ENCODE measurements at places on chromosomes 6 and 20.

DNA sequence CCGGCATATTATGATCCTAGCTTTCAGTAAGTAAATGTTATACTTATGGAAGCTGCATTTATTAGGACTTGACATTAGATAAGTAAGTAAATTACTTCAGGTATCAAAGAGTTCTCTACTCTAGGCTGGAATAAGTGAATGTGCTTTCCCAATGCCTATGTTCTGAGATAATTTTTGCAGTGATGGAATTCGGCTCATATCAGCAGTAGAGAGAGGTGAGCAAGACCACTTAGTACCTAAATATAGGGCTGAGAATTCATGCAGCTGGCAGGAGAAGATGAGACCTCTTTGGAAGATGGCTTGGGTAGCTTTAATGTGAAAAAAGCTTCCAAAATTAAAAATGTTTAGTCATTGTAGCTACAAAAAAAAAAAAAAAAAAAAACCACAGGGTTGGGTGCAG is 13.3 kb upstream of the BEND3 start:
- DNase-seq = no peak

DNA sequence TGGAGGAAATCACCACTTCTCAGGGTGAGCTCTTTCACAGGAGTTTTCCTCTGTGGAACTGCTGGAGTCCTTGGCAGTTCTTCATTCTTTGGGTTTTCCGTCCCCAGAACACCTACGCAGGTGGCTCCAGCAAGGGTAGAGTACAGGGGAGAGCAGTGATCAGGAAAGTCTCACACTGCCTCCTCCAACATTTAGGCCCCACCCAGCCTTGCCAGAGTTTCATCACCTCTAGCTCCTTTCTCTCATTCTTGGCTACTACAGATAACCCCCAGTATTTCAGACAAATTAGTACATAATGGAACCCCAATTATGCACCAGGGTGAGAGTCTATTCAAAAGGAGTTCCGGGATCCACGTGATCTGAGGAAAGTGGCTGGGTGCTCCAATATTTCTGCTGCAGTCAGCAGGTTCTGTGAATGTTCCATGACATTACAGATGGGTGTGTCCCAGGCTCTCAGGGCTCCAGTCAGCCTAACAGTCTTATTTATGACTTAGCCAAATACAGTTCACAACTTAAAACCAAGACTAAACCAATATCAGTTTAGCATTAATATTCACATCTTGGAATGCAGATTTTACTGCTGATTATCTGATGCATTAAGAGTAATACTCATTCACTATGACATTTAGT is 44.6 kb downstream of the GPR63 start:
- DNase-seq = no peak

DNA sequence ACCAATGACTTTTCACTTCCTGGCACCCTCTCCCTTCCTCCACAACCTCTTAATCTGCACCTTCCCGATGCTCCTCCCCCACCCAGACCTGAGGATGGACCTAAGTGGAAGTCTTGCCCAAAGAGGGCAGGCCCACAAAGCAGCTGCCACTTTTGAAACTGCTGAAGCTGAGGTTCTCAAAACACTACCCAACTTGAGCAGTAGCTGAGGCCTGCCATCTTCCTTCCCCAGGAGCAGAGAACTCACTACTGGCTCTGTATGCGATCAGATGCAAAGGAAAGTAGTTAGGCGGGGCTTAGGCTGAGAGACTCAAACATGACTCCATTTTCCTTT is 1.5 kb downstream of the HM13 start:
- DNase-seq = no peak

GRCh38 chr6:4324746-4325145 is 189.4 kb upstream of the ECI2 start:
- DNase-seq = no peak

- DNase-seq = no peak
Observed at GRCh38 chr6:80217794-80218193, 111.3 kb downstream of the BCKDHB start.

- no peak for DNase-seq
Observed at GRCh38 chr6:111573892-111574797, 31.5 kb downstream of the TRAF3IP2 start.

DNA sequence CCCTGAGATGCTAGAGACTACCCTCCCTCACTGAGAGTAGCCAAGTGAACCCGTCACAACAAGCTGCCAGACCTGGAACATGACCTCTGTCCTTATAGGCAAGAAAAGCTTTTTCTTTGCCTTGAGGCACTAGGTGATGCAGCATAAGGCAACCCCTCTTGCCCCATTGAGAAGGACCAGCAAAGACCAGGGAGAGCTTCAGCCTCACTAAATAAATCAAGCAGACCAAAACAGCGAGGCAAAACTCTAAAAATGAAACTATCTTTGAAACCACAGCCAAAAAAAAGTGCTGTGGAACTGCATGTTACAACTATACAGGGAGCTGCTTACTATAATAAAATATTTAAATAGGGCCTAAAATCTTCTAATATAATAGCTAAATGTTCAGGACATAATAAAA is 62.6 kb upstream of the FAM83B start:
- DNase-seq = no peak

- no peak for DNase-seq
Observed at GRCh38 chr6:138386897-138387296, 9.2 kb downstream of the SMIM28 start.

- no peak for DNase-seq
Observed at GRCh38 chr20:17587148-17587547, 17.3 kb downstream of the DSTN start.

DNA sequence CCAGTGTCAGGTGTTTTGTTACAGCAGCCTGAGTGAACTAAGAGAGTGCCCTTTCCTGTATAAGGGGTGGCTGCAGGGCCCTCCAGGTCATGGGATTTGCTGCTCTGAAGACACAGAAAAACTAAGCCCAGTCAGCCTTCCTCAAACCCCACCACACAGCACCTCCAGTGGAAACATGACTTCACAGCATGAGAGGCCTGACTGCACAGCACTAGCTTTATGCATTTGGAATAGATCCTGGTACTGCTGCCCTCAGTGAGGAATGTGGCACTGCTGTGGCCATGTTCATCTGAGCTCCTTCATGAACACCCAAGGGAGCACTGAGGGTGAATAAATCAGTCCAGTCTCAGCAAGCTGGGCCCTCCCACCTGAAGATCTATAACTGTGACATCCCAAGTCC is 296.1 kb upstream of the FOXQ1 start:
- no peak for DNase-seq

DNA sequence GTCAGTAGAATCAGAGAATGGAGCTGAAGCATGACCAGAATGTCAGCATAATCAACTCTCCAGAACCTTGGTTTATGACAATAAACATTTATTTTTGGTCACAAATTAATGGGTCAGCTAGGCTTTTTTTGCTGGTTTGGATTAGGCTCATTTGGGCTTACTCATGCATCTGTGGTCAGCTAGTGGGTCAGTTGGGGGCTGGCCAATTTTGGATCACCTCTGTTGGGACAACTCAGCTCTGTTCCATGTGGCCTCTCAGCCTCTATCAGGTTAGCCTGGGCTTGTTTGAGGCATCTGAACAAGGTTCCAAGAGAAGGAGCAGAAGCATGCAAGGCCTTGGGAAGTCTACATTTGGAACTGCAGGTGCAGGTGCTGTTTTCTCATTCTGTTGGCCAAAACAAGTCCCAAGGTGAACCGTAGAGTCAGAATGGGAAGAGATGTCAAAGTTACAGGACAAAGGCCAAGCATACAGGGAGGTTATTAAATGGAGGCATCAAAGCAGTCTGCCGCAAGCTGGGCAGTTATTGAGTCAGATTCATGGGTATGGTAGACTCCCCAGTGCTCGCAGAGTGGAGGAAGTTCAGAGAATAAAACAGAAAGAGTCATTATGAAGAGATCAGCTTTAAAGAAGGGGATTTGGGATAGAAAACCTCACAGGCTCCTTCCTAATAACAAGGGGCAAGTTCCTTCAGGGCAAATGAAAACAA is 173.0 kb downstream of the PLCB4 start:
- DNase-seq = no peak

- no peak for DNase-seq
Observed at GRCh38 chr6:44038543-44039065, 88.6 kb downstream of the MRPL14 start.

DNA sequence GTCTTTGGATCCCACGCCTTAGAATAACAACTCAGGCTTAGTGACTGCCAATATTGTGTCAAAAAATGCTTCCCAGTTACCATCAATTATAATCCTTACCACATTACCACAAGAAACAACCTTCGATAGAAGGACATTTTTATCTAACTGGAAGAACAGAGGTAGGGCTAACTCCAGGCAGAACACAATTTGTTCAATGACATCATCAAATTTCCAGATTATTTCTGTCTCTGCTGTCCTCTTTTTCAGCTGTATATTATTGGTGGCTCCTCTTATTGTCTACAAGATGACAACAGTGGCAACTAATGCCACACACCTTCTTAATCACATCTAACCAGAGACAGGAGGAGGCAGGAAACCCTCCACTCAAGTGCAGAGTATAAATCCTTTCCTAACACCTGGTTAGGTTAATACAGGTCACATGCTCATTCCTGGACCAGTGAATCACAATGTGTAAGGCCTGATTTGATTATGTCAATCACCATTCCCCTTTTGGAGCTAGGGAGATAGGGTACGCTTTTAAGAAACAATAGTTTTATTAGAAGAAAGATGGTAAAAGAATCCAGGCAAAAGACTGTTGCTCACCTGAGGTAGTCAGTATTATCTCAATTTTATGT is 18.0 kb downstream of the KHDC1L start:
- DNase-seq = no peak

DNA sequence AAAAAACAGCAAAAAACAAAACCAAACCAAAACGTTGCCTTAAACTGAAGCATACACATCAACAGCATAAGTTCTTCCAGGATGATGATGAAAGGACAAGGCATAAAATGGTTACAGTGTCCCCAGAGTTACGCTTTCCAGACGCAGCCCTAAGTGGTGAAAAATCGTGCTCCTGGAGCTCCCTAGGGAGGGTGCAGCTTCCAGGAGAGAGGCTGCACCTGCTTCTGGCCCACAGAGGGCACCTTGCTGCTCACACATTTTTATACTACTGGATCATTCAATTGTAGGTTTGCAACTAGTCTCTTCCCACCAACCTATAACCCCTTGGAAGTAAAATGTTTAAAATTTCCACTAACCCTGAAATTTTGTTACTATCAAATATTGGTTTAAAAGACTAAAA is 115.0 kb downstream of the PRKN start:
- DNase-seq = no peak

- DNase-seq = no peak
Observed at GRCh38 chr20:45938727-45939438, 4.4 kb downstream of the PCIF1 start.

All from activated T-helper 9 cell treated with anti-CD3 and anti-CD28 coated beads, Interleukin-2, amount 50 U/mL, for 16 hours (primary cell).